Activated naive CD8-positive, alpha-beta T cell treated with anti-CD3 and anti-CD28 coated beads, Interleukin-2, amount 50 U/mL, for 24 hours (primary cell): ENCODE measurements at places on chromosomes 5 and 9.

DNA sequence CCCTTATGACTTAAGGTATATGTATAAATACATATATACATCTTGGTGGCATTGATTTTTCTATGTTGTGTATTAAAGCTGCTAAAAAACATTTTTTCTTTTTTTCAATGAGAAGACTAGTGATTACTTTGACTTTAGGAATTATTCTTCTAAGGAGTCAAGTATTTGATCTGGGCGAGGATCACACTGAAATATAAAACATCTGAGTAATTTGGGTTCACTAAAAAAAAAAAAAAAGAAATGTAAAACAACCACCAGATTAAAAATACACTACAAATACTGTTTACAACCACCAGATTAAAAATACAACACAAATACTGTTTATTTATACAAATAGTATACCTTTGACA lies 9.0 kb downstream of the UBAP1 start:
- DNase-seq, result no peak

DNA sequence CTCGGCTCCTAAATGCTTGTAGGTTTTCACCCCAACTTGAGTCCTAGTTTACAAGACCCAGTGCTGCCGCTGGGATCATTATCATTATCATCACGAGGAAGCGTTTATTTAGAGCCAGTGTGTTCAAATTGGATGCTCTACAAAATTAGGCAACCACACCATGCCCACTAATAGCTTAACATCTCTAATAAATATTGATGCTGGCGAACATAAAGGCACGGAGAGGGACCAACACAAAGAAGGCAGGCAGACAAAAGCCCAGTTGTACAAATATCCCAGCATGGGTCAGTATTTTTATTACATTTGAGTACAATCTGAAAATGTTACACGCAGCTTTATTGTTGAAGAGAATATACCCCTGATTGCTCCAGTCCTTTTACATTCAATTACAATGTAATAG lies 4.7 kb downstream of the CFAP77 start:
- no peak for DNase-seq

DNA sequence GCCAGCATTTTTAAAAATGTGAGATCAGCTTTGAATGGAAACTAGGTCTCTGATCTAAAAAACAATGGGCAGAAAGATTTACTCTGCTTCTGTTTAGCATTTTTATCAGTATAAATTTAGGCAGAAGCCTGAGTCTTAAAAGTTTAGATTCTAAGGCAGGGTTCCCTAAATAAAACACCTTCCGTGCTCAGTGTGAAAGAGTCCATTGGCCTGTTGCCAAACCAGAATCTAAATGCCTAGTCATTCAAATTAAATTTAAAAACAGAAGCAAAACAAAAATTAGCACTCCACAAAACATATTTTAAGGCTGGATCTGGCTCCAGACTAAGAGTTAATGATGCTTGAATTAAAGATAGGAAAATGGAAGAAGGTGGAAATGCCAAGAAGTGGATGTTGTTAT lies 4.5 kb downstream of the TYRP1 start:
- DNase-seq, result no peak

GRCh38 chr9:134333874-134334581 lies 7.8 kb downstream of the RXRA start:
- no peak for DNase-seq

DNA sequence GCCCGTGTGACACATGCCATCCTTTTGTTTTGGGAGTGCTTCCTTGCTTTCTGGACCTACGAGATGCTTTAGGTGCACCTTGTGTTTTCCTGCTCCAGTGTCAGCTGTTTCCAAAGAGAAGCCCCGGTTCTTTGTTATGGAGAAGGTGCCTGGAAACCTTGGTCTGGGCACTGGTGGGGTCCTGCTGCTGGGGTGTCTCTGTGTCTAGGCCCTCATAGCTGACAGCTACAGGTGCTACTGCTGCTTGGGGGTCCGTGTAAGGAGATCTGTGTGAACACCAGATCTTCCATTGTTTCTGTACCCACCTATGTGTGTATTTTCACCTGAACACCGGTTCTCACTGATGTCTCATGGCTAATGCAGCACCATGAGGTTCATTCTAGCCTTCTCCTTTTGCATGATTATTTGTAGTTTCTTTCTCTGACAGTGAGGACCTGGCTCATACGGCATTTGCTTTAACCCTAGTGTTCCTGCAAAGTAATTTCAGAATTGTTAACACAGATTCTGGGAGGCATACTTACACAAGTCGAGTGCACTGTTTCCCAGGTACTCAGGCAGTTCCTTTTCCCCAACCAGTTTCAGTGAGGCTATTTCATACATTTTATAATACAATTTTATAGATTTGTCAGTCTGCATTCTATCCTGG lies 13.2 kb upstream of the FAM120AOS start:
- DNase-seq, result no peak

- DNase-seq, result no peak
These were observed 32.0 kb downstream of the PLPP1 start for GRCh38 chr5:55502759-55503158.

GRCh38 chr9:131697908-131698617 lies 41.8 kb downstream of the RAPGEF1 start:
- DNase-seq, result no peak

DNA sequence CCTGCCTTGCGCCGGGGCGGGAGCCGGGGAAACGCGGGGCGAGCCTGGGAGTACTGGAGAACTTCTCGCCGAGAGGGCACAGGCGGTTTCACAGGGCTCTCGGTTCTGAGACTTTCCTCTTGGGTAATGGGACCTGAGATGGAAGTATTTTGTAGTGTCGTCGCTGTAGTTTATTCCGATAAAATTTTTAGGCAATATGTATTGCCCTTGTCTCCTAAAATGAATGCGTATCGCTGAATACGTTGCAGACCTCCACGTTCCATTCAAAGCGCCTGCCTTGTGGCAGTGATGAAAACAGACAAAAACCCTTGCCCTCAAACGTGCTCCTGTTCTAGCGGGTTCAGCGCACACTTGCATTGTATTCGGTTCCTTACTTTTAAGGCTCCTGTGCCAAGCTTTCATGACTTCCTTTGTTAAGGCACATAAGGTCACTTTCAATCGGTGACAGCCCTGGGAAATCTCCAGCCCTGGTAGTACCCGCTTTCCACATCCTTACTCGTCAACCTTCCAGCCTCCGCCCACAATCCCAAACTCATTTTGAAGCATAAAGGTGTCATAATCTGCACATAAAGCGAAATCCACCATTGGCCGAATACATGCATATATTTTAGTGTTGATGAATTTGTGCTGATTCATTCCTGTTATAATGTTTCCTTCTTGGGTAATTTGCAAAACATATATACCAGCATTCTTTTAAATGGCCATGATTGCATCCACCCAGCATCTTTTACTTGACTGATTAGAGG lies 694 bp downstream of the RMI1 start:
- peak; percentile 27 for DNase-seq

- DNase-seq, result no peak
These were observed 351.5 kb downstream of the GADD45G start for GRCh38 chr9:89956331-89956730.

DNA sequence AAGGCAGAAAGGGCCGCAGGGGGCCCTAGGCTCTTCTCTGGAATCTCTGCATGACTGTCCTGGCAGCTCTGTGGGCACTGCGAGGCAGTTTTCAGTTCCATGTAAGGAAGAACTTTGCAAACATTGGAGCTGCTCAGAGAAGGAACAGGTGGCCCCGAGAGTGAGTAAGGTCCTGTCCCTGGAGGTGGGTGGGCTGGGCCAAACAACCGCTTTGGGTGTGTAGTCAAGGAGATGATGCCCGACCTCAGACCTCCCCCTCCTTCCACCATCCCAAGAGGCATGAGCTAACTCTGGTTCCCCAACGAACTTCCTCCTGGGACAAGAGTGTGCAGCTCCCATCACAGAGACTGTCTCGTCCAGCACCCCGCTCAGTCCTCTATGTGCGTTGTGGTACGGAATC lies 20.5 kb downstream of the CSF1R start:
- DNase-seq, result no peak

GRCh38 chr9:91301161-91301560 lies 60.6 kb downstream of the AUH start:
- no peak for DNase-seq

DNA sequence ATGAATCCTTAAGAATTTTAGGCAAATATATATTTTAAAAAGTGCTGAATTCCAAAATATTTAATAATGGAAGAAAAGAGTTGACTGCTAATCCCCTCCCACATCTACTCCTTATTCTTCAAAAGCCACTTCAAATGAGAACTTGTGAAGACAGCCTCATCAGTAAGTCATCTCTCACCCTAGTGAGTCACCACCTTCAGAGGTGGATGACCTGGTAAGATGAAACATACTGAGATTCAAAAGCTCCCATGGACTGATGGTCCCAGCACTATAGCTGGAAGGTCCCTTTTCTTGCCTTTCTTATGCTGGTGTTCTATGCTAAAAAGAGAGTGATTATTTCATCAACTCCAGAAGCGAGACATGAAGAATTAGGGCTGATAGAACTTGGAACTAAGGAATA lies 37.8 kb upstream of the SPDL1 start:
- no peak for DNase-seq

DNA sequence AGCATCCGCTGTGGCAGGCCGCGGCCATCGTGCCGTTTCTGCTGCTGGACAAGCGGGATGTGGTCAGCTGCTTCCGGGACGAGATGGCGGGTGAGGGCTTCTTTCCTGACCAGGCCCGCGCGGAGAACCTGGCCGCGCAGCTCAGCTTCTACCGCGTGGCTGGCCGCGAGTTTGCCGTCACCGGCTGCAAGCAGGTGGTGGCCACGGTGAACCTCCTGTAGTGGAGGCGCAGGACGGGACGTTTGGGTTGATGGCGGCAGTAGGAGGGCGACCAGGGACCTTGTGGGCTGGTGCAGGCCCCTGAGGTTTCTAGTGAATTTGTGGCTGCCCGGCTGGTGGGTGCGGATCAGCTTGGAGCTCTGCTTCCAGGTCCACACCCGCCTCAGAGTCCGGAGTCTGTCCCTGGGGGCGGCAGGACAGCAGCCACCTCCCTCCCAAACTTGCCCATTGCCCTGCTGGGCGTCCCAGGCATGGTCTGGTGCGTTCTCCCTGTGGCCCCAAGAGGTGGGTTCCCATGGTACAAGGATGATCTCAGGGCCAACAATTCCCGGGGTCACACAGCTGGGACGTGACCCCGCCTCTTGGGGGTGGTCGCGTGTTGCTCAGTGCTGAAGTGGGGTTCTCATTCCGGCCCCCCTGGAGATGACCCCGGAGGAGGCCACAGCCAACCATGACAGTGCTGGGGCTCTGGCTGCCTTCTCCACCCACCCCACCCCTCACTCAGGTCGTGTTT lies 2.4 kb downstream of the TOR4A start:
- no peak for DNase-seq

GRCh38 chr5:33513462-33514185 lies 72.9 kb downstream of the TARS1 start:
- no peak for DNase-seq

DNA sequence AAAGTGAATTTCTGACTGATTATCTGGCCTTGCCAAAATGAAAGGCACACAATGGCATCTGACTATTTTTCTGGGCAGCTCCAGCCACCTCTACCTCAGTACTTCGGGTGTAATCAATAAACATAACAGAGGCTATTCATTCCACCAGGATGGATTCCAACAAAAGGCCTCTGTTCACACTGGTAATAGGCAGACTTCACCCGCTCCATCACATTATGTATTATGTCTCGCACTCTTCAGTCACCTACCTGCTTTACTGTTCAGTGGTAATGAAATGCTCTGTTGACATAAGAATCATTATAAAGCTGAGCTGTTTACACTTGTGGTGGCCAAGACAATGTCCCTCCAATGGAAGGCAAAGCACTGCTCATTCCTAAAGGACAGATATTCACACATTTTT lies 1333.7 kb upstream of the WWC1 start:
- DNase-seq, result no peak

DNA sequence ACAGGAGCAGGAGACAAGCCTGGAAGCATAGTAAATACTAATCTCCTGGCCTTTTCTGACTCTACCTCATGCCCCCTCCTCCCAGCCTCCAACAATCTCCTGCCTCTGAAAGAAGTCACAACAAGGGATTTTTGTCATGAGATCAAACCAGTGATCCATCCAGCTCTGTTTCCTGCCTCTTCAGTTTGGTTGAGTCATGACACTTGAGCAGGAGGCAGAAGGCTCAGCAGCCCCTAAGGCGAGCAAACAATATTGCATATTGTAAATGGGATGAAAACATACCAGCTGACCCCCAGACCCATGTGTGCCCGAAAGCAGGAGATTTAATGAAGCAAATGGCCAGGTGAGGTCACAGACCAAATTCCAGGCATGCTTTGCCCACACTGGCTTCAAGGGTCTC lies 272.8 kb downstream of the GAS1 start:
- no peak for DNase-seq

- DNase-seq, result no peak
These were observed 24.3 kb downstream of the PTPA start for GRCh38 chr9:129135476-129135875.

DNA sequence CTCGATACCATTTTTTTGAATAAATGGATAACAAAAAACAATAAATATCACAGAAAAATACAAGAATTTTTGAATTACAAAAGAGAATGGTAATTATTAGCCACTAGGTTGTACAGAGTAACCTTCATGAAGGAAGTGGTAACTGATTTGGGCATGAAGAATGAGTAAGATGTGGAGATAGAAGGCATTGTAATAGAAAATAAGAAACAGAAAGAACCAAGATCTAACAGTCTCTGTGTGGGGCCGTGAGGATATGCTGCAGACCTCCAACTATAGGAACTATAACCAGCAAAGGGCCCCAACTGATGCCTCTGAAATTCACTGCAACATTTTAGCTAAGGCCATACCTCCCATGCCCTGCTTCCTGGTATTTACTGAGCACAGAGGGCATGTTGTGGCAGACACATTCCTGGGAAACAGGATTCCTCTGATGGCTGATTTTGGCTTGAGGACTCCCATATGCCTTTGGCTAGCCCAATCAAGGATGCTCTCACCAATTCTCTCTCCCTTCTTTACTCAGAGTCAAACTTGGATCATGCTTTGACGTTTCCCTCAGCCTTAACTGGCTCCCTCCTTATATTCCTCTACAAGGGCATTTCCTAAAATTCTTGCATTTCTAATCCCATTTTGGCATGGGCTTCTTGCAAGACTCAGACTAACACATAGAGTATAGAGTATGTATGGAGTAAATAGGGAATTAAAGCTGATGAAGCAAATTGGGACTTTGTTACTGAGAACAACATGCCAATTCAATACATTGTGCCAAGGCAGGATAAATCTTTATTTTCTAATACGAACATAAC lies 208.9 kb downstream of the PDE4D start:
- no peak for DNase-seq
